ENCODE measurements at places on chromosomes 7 and 10. TPM values are rescaled to one million over a fixed set of nuclear protein-coding genes. Genes with fewer than 3 reads are reported as not detected.

Gene PHYH
- 33.3 TPM for total RNA-seq

Gene CEP41
- total RNA-seq: 15.1 TPM

Gene KLLN
- total RNA-seq: 0.50 TPM

Gene MYOZ1
- total RNA-seq: not detected

Gene PSD
- 0.41 TPM for total RNA-seq

Gene HHEX
- total RNA-seq: 15.9 TPM

Gene ASB10
- total RNA-seq: not detected

Gene PAPOLB
- not detected for total RNA-seq

Gene CYP3A4
- not detected for total RNA-seq

Gene ALOX5
- 0.22 TPM for total RNA-seq

Measured in A549 treated with CpdA at 1 μM for 4 hours (cell line).